ENCODE measurements at places on chromosomes 13 and 19.

- DNase-seq: no peak
Observed at GRCh38 chr13:97384371-97384770, 49.6 kb upstream of the RAP2A start.

DNA sequence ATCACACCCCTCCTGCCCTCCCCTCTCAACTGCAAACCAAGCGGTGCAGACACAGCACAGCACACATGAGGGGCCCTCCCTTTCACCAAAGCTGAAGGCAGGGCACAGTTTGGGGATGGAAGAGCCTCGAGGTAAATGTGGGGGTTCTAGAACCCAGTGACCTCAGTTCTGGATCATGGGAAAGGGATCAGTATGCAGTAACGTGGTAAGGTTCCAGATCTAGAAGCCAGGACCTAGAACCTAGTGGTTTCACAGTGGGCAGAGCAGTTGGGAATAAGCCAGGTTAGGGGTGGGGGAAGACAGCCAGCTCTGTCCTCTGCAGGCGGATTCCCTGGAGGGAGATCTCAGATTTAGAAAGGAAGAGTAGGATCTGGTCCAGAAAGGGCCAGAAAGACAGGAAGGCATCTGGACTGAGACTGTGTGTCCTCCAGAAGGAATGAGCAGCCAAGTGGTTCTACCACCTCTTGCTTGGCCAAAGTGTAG lies 3.1 kb downstream of the FTL start:
- DNase-seq: no peak

- DNase-seq: no peak
Observed at GRCh38 chr19:28468701-28469459, 744.1 kb downstream of the UQCRFS1 start.

DNA sequence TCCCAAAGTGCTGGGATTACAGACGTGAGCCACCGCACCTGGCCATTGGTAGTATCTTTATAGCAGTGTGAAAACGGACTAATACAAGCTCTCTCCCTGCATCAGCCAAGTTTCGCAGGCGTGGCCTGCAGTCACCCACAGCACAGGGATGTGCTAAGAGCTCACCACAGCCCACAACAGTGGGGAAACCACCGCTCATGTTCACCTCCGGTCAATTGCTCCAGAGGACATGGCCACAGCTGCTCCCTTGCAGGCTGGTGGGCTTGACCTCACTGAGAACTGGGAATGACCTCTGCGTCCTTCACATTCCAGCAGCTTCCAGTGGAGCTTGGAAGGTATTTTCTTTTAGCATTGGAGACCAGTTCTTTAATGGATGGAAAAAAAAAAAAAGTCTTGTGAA lies 156.4 kb downstream of the KCTD15 start:
- DNase-seq: no peak

DNA sequence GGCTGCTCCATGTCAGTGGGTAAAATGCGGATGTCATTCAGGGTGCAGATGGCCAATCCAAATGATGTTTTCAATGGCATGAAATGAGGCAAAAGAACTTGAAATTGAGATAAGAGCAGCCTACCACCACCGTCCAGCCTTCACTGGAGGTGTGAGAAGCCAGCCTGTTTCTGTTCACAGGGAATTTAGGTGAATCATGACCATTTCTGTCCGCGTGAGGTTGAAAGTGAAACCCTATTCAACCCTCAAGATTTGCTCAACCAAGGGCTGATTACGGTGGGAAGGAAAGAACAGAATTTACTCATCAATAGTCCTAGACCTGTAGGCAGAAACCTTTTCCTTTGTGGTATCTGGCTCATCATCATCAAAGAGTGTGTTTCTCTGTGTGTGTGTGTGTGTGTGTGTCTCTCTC lies 370.7 kb downstream of the COG6 start:
- DNase-seq: no peak

GRCh38 chr13:27704681-27705080 lies 83.0 kb downstream of the POLR1D start:
- no peak for DNase-seq

Measured in NCI-H510A treated with DMSO at 0.1 percent for 48 hours (cell line).